Right atrium auricular region (tissue), 2 donors: ENCODE measurements at places on chromosomes 16 and 17.

- DNase-seq = no peak
Observed at GRCh38 chr16:67483731-67484525, 581 bp upstream of the AGRP start.

DNA sequence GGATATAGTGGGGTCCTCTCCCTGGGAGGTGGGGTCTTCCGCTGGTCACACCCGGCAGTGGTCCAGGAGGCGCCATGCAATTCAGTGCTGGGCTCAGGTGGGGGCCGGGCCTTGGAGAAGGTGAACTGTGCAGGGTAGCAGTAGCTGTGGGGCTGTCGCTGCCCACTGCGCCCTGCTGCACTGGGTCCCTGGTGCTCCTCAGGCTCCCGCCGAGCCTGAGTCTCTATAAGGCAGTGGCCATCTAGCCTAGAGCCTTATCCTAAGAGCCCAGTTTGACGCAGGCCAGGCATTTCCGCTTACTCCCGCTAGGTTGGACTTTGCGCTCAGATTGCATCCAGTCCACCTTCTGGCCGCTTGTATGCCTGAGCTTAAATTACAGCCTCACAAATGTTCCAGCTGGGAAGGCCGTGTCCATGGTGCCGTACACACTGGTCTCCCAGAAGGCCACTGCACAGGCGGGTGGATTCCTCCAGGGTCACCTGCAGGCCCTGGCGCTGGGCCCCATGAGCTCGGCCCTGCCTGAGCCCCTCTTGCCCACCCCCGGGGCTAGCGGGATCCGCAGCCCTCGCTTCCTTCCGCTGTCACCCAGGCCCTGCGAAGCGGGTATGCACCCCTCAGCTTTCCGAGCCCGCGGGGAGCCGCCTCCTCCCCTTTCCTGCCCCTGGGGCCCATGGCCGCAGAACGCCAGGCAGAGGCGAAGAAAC is 1762.2 kb downstream of the TP53TG3F start:
- no peak for DNase-seq

DNA sequence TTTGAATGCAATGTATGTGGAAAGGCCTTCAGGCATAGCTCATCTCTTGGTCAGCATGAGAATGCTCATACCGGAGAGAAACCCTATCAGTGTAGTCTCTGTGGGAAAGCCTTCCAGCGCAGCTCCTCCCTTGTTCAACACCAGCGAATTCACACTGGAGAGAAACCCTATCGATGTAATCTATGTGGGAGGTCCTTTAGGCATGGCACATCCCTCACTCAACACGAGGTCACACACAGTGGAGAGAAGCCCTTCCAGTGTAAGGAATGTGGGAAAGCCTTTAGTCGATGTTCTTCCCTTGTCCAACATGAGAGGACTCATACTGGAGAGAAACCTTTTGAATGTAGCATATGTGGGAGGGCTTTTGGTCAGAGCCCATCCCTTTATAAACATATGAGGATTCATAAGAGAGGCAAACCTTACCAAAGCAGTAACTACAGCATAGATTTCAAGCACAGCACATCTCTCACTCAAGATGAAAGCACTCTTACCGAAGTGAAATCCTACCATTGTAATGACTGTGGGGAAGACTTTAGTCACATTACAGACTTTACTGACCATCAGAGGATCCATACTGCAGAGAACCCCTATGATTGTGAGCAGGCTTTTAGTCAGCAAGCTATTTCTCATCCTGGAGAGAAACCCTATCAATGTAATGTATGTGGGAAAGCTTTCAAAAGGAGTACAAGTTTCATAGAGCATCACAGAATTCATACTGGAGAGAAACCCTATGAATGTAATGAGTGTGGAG is 24.7 kb downstream of the ZFP90 start:
- no peak for DNase-seq

DNA sequence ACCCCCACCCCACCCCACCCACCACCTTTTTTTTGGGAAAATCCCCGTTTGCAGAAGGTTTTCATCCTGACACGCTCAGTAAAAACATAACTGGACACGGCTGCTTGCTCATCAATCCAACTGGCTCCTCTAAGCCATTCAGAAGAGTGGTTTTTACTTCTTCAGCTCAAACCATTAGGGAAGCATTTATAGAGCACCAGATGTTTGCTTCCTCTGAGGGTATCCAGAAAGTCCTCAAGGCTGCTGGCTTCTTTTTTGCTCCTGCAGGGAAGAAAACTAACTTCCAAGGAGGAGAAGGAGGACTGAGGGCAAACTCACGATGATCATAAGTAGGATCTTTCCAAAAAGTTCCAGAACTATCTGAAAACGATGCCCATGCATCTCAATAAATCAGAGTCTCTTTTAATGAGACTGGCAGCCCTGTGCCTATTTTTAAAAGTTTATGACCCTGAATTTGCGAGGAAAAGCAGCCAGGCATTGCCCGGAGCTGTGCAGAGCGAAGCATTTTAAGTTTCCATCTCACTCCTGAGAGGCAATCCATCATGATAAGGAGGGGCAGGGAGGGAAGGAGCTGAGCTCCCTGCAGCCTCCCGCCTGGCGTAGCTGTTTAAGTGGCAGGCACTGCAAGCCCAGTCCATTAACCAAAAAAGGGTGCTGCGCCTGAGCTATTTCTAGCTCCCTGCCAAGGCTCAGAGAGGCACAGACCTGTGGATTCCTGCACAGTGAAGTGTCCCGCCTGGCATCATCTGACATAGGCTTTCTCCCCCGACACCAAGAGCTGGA is 146.3 kb upstream of the FOXF1 start:
- no peak for DNase-seq

DNA sequence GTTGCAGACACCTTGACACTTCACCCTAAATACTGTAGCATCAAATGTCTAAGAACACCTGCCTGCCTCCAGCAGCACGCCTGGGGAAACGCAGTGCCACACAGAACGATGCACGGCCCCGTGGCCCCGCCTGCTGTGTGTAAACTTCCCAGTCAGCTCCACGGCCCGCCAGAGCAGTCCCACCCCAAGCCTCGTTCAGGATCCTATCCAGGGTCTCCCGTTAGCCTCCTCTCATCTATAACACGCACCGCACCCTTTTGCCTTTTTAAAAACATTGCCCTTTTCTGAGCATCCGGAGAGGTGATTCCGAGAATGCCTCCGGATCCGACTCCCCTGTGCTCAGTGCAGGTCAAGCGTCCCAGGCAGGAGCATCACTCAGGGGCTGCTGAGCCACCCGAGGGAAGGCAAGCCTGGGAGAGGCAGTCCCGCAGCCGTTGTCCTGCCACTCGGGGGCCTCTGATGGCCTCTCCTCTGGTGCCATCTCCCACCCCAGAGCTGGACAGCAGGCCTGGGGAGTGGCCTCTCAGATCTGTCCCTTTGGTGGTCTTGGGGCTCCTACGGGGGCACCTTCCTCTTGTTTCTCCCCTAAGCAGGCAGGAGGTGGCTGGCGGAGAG is 37.9 kb upstream of the SLC38A10 start:
- DNase-seq = no peak
